AG04449 (cell line): ENCODE measurements at places on chromosomes 12 and 14.

DNA sequence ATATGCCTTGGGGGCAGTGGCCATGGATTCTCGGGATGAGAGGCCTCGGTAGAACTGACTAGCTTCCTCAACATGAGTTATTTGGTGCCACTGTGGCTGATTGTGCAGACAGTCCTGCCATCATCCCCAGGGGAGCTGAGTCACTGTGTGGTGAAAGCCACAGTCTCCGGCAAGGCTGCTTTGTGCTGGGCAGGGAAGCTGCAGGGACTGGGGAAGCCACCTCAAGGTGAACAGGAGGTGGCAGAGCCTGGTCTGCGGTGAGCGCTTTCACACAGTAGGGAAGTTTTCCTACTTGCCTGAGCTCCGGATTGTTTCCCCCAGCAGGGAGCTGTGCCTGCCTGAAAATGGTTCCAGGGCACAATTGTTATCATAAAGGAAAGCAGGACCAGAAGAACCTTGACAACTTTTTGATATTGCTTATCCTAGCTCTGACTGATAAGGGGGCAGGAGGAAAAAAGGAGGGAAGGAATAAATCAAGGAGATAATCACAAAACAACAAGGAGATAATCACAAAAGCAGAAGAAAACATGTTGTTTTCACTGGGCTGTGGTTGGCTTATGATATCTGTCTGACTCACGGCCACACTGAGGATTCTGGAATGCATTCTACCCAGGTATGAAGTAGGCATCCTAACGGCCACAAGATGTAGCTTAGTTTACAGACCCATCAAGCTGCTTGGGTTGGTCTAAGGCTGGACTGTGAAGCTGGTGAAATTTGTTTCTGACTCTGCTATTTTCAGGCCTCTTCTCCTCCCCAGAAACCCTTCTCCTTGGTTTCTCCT, 32.2 kb upstream of the GNG2 start:
- no peak for DNase-seq

DNA sequence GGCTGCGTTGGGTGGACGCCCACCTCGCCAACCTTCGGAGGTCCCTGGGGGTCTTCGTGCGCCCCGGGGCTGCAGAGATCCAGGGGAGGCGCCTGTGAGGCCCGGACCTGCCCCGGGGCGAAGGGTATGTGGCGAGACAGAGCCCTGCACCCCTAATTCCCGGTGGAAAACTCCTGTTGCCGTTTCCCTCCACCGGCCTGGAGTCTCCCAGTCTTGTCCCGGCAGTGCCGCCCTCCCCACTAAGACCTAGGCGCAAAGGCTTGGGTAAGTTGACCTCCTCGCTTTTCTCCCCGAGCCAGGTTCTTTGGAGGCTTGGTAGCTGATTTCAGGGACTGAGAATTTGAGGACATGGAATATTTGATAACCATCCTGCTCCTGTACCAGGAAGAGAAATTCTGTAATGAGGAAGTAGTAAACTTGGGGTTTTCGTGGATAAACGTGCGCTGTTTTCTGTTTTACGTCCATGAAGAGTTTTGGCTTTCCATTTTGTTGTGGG, 530 bp downstream of the APAF1 start:
- no peak for DNase-seq

DNA sequence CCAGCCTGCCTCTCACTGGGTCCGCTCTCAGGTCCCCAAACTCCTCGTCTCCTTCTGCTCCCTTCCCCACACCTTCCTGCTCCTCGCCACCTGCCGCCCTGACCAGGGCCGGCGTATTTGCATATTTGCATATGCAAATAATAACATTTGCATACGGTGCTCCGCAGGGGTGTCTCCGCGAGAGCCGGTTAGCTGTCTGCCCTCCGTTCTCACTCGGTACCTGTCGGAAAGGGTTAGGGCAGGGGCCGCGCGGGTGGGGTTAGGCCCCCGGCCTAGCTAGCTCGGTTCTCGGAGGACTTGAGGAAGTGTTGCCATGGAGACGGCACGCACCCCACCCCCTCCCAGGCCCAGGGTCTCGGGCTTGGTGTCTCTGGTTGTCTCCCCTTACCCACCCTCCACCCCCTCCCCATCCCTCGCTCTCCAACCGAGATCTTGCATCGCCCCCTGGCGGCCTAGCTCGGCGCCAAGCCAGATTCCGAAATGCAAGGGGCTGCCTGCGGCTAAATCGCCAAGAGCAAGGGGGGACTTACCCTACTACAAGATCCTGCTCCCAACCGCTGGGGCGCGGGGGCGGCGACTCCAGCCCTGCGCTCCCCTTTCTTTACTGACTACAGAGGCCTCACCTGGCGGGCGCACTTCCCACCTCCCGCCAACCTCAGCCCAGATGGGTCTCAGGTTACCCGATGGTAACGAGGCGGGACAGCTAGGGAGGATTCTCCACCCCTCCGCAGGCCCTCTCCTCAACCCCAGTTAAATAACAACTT, 8.1 kb downstream of the STAC3 start:
- DNase-seq, result no peak

DNA sequence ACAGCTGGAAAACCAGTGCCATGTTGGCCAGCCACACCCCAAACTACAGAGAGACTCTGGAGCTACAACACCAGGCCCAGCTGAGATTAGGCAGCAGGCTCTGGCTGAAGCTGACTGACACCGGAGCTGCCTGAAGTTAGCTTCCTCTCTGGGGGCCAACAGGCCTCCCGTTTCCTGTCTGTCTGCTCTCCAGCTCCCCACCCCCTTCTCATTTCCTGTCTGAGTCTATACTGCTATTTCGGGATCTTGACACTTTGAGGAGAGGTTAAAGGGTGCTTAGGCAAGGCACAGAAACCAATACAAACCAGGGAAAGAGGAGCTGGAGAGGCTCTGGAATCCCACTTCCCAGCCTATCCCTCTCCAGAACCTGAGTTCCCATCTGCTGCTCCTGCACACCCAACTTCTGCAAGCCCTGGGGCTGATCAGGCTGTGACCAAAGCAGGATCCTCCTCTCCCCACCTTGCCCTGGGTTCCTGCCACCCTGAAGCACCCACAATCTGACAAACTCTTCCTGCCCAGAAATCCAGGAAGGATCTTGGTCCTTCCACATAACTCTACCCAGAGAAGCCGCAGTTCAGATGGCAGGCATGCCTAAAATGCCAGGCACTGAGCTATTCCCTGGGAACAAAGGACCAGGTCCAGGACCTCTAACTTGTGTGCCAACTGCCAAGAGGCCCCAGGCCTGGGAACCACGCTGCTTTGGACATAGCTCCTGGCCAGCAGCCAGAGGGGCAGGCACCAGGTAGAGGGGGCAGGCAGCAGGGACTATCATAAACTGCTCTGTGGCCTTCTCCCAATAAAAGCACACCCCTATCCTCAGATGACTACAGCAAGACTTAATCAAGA, 39.9 kb downstream of the PRPF40B start:
- no peak for DNase-seq

GRCh38 chr12:77407931-77408330, 342.6 kb upstream of the E2F7 start:
- DNase-seq, result no peak

- DNase-seq, result no peak
Observed at GRCh38 chr12:94111302-94111701, 37.1 kb upstream of the PLXNC1 start.

GRCh38 chr14:21042918-21043317, 756 bp downstream of the RNASE7 start:
- DNase-seq, result no peak

DNA sequence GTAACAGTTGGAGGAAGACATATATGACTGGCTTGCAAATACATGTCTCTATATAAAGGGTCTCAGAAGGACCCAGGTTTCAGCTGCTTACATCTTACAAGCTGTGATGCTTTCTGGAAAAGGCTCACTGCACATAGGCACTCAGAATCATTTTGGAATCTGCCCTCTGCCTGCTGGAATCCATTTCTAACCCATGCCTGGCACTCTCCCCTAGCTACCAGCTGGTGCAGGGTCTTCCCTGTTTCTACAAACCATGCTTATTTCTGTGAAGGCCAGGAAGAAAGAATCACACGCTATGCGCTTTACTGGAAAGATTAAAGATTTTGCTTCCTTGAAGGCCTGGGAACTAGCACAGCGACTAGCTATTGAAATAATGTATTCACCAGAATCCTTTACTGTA, 151.3 kb downstream of the DICER1 start:
- no peak for DNase-seq

DNA sequence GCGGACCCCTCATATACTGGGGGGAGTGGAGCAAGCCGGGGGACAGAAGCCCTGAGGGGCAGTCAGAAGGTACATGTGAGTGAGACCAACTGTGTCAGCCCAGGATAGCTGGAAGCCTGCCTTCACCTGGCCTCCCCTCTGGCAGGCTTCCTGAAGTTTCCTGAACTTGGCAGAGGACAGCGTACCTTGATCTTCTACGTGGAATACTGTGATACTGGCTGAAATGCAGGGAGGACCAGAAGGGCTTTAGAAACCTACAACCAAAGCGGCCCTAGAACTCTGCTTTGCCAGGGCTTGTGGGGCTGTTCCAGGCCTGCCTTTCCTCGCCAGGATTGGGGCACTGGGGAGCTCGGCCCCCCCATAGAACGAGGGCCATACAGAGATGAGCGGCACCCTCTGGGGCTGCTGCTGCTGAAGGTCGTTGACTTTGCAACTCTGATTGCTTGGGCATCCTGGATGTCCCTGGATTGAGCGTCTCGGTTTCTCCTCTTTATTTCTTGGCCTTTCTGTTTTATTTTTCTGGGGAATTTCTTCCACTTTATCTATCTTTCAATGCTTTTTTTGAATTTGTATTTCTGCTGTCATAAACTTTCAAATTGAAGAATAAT, 66.5 kb downstream of the SLC25A47 start:
- DNase-seq, result no peak

- DNase-seq, result no peak
Observed at GRCh38 chr12:54689034-54689372, 40.8 kb upstream of the DCD start.

GRCh38 chr12:1593174-1594005, 991 bp downstream of the FBXL14 start:
- no peak for DNase-seq

DNA sequence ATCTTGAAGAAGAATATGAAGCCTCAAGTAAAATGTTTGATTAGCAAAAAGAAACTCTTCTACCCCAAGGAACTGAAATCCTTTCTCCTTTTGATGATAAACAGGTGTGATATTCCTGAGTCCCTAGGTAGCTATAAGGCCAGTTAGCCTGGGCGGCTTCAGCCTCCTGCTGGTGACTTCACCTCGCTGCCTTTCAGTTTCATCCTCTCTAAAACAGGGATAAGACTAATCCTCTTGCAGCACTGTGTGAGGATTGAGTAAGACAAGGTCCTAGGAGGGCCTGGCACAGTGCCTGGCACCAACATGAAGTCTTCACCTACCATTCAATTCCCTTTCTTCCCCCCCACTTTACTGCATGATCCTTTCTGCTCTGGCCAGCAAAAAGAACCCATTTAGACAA, 42.1 kb downstream of the CIT start:
- no peak for DNase-seq

DNA sequence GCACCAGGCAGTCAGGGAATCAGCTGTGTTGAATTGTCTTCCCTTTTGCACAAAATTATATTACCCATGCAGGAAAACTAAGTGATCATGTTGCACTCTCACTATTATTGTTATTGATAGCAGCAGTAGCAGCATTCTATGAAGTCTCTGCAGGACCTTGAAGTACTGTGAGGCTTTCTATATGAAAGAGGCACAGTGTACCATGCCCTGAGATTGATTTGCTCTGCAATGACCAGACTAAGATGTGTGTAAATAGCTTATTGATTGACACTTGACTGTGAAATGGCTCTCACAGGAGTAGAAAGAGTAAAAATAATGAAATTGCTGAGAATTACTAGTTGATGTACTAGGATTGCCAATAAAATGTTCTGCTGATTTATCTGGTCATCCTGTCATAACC, 99.9 kb downstream of the KICS2 start:
- DNase-seq, result no peak

- DNase-seq, result no peak
Observed at GRCh38 chr14:87805315-87805723, 187.7 kb downstream of the GALC start.

DNA sequence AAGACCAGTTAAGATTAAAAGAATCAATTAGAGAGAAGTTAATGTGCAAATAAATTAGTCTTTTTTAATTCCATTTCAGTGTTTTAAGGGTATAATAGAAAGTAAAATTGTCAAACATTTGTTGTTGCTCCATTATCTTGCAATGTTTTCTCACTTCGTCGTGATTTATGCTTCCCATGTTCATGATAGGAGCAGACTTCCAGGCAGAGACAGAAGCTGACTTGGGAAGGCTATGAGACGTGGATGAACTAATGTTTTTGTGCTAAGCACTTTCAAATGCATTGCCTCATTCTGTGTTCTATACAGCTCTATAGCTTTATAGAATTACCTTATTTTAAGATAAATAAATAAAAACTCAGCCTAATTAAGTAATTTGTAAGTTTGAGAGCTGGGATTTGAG, 226.2 kb downstream of the PIK3C2G start:
- no peak for DNase-seq

- DNase-seq, result no peak
Observed at GRCh38 chr12:31922341-31923062, 36.7 kb upstream of the RESF1 start.

DNA sequence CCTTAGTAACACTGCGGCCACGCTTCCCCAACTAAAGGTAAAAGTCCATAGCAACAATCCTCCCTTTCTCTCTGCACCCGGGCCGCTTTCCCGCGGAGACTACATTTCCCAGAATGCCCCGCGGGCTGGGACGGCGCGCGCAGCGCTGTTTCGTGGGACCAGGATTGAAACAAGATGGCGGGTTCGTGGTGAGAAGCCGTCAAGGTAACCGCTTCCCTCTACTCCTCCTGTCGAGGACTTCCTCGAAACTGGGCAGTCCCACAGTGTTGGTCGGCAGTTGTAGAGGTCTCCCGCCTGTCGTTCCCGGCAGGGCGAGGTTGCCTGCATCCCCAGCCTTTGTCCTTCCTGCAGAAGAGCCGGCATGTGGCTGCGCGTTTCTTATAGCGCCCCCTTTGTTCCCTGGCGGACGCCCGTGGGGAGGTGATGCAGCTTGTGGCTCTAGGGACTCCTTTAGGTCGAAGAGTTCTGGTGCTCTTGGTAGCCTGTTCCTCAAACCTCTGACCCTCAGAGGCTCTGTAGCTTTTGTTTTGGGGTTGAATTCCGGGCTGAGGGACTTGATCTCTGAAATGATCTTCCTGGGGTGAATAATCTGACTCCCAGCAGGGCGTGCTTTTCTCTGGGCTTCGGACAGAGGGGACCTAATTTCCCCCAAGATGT, at the start of gene MRPL42:
MRPL42 (plus strand) TSS at position 164 of the 657 bp plus-strand sequence. CDS start 1,772 bp downstream, outside the sequence.
- DNase-seq, result peak; percentile 34

- peak; percentile 85 for DNase-seq
Observed at GRCh38 chr12:29039013-29039412, 110.1 kb upstream of the FAR2 start.

GRCh38 chr14:82398256-82398655, 864.6 kb upstream of the SEL1L start:
- DNase-seq, result no peak
